ENCODE measurements at places on chromosomes 3 and 15.

GRCh38 chr3:176583956-176584355 lies 613.3 kb downstream of the TBL1XR1 start:
- DNase-seq: no peak

GRCh38 chr15:92050220-92050898 lies 196.9 kb downstream of the SLCO3A1 start:
- DNase-seq: no peak

DNA sequence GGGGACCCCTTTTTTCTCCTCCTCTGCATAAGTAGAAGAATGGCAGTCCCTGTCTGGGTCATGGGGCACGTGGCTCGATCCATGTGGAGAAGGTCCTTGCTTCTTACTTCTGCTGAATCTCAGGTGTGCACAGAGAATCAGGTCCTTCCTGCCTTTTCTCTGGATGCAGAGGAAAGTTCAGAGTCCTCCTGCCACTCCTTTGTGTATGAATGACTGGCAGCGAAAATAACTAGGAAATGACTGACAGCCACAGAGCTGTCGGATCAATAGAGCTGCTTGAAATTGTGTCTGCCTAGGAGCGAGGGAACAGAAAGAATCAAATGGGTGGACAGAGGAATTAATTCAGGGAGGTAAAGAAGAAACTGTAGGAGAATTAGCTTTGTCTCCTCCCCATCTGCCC lies 49.6 kb upstream of the ROPN1 start:
- DNase-seq: no peak

DNA sequence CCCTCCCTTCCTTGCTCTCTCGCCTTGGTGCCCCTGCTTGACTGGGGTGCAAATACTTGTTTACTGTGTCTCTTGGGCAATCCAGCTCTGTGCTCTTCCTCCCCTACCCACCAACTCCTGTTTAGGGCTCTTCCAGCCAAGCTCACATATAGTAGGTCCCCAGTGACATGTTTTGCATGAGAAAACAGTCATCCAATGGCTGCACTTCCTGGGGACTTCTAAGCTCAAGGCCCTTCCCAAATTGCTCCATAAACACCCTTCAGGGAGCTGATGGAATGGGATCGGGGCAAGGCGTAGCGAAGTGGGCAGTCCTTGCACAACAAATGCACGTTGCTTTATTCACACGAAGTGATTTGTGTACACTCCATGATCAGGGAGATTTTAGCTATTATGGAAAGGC lies 9.4 kb upstream of the COPG1 start:
- peak; percentile 43 for DNase-seq
